NK-92 treated with Interleukin-12 subunit alpha and Interleukin-12 subunit beta, amount 100 ng/mL, for 24 hours (cell line): ENCODE measurements at places on chromosomes 1 and 21.

DNA sequence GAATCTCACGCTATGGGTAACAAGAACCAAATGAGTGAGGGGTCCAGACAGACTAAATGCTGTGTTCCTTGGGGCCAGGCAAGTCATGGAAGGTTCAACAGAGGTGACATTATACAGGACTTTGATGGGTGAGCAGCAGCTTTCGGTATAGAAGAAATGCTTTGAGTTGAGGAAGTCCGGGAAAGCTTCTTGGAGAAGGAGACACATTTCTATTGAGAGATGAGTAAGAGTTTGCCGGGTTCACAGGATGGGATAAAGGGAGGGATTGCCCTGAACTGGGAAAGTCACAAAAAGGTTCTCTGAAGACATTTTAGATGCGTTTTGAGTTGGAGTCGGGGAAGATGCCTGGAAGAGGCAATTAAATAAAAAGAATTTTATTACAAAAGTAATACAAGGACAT is 580 bp upstream of the AZIN2 start:
- no peak for DNase-seq

DNA sequence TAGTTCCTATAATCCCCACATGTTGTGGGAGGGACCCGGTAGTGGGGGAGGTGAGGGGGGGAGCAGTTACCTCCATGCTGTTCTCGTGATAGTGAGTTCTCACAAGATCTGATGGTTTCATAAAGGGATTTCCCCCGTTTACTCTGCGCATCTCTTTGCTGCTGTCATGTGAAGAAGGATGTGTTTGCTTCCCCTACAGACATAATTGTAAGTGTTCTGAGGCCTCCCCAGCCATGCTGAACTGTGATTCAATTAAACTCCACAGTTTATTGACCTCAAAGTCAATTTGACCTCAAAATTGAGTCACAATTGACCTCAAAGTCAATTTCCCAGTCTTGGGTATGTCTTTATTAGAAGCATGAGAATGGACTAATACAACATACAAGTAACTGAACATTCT is 19.7 kb downstream of the DPH5 start:
- no peak for DNase-seq

GRCh38 chr1:26922901-26923300 is 1.4 kb downstream of the NUDC start:
- DNase-seq: no peak

- DNase-seq: no peak
Observed at GRCh38 chr1:230860617-230861384, 7.5 kb downstream of the C1orf198 start.

- no peak for DNase-seq
Observed at GRCh38 chr1:71357708-71358107, 276.9 kb upstream of the ZRANB2 start.

DNA sequence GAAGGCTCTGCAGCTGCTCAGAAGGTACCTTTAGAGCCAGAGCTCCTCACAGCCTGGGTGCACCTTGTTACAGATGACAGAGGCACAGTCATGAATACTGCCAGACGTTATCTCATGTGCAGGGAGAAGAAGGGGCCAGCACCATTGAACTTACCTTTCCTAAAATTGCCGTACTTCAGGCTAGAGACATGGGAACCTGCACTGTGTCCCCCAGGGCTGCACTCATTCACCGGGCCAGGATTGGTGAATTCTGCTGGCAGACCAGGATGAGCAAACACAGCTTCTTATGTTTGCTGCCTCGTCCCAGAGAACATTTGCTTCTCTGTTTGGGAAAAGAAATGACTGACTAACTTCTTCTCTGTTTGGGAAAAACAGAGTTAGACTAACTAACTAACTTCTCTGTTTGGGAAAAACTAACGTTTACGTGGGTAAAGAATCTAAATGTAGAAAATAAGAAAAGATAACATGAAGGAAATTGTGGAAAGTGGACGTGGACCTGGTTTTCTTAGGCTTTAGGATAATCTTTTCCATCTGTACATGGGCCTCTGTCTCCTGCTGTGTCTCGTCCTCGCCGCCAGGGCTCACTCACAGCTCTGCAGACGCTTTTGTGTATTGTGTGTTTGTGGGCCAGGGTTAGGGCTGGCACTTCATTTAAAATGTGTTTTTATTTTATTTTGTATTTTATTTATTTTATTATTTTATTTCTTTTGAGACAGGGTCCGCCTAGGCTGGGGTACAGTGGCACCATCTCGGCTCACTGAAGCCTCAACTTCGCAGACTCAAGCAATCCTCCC is 9.9 kb downstream of the OBSCN start:
- no peak for DNase-seq

DNA sequence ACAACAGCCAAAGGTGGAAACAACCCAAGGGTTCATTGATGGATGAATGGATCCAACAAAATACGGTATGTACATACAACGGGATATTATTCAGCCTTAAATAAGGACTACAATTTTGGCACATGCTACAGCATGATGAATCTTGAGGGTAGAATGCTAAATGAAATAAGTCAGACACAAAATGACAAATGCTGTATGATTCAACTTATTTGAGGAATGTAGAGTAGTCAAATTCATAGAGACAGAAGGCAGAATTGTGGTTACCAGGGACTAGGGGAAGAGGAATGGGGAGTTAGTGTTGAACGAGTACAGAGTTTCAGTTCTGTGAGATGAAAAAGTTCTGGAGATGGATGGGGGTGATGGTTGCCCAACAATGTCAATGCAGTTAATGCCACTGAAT is 118.0 kb upstream of the PAXBP1 start:
- DNase-seq: no peak

- DNase-seq: no peak
Observed at GRCh38 chr1:32894681-32895080, 6.5 kb downstream of the TMEM54 start.
